Dermis microvascular lymphatic vessel endothelial cell (primary cell): ENCODE measurements at places on chromosomes 13 and 19. TPM values are rescaled to one million over a fixed set of nuclear protein-coding genes. Genes with fewer than 3 reads are reported as not detected.
A peak's percentile ranks its signal among the peaks of the same experiment; 100 is the strongest.

GRCh38 chr13:105948143-105948542 is 587.3 kb downstream of the EFNB2 start:
- DNase-seq = peak; percentile 3

DNA sequence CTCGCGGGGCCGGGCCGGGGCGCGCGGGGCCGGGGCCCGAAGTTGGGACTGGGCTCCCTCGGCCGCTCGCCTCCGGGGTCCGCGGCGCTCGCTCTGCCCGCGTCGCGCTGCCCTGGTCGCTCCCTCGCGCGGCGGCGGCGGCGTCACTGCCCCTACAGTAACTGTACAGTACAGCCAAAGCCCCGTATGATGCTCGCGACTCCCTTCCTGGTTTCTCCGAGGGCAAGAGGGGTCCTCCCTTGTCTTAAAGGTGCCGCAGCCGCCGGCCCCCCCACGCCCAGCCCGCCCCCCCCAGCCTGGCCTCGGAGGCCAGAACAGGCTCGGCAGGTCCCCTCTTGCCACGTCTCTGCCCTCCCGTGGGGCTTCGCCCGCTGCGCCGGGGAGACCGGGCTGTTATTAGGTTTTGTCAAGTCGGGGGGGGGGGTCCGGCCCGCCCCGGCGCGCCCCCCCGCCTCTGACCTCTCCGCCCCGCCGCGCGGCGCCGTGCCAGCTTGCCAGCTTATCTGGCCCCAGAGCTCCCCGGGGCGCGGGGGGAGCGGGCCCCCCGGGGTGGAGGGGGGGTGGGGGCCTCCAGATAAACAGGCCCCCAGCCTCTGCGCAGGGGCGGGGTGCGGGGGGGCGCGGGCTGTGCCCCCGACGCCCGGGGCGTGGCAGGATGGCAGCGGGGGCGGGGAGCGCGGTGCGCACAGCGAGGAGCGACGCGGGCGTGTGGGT is at the start of gene ZBTB7A:
Gene ZBTB7A (minus strand): TSS at position 218 of the 714 bp plus-strand sequence. CDS start 11,667 bp downstream, outside the sequence.
- no peak for DNase-seq

DNA sequence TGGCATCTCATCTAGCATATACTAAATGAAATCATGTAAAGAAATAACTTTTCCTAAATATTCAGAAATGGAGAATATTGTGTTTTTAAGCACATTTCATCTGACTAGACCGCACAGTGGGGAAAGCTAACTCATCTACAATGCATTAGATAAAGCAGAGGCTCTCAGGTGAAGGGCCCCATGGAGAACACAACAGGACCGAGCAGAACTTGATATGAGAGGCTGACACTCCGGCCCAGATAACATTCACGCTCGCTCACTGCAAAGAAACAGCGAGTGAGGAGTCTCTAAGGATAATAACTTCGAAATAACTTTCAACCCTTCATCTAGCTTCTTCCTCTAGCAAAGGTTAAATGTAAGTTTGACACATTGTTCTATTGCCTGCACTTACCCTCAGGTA is 130.6 kb downstream of the PCDH9 start:
- no peak for DNase-seq

SSC5D gene
- under 0.01 and 0.13 TPM in 2 replicates for total RNA-seq

NXNL1 gene
- not detected in 2 replicates for total RNA-seq

GRCh38 chr13:112781287-112781686 is 91.4 kb downstream of the ATP11A start:
- no peak for DNase-seq

GRCh38 chr19:15196360-15197005 is 4.3 kb downstream of the NOTCH3 start:
- DNase-seq = no peak

GRCh38 chr19:51689751-51690453 is 3.2 kb upstream of the SPACA6 start:
- peak; percentile 40 for DNase-seq

ZNF20 gene
- 2.4 and 2.8 TPM in 2 replicates for total RNA-seq

PRTN3 gene
- not detected in 2 replicates for total RNA-seq

GRCh38 chr13:95603887-95604555 is 40.5 kb downstream of the DZIP1 start:
- peak; percentile 80 for DNase-seq
